CD4-positive, alpha-beta T cell treated with Interleukin-1 beta for 1 hour (primary cell): ENCODE measurements at places on chromosomes 13 and 19.

DNA sequence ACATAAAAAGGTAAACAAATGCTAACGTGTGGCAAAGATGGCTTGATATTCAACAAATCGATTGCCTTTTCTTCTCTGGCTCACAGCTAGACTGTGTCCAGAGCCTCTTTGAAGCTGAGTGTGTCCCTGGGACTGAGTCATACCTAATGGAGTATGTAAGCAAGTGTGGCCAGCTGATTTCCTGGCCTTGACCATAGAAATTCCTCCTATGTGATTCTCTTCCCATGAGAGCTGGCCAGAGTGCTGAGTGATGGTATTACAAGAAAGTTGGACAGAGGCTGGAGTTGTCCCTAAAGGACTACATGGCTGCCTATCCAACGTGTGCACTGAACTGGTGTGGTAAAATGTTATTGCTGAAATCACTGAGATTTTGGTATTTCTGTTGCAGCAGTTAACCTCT, 320.1 kb upstream of the SLC10A2 start:
- DNase-seq: no peak

DNA sequence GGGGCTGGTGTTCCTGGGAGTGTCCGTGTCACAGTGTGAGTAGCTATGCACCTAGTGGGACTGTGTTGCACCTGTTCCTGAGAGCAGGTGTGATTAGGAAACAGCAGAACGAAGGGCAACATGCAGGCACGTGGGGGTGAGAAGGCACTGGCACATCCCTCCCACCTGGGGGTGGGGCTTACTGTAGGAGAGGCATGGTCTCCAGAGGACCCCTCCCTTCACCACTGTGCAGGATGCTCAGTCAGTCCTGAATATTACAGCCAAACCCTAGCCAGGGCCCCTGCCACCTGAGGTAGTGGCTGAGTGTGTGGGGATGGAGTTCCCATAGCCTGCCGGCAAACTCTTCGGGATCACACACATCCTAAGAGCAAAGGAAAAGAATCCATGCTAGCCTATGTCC, 99.2 kb downstream of the ZDHHC20 start:
- DNase-seq: no peak

GRCh38 chr13:27730191-27730590, 62.1 kb upstream of the GSX1 start:
- DNase-seq: no peak

DNA sequence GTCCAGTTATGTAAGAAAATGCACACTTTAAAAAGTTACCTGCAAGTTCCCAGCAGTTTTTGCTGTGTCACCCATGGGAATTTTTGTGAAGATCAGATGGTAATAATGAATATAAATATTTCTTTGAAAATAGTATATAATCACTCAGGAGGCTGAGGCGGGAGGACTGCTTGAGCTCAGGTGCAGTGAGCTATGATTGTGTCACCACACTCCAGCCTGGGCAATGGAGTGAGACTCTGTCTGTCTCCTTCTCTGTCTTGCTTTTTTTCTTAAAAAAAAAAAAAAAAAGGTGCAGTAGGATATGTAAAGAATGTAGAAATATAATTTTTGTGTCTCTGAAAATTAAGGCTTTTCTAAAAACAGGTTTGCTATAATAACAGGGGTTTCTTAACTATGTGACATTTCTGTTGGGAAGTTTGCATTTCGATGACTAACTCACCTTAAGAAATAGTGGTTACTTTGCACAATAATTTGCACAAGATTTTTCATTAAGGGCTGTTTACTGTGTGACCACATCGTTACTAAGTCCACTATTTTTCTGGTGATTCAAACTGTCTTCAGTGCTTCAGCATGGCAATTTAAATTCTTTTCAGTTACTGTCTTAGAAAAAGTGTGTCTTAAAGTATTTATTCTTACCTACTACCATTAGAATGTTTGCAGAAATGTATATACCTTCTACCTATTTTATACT, 37.3 kb downstream of the DNAJC3 start:
- DNase-seq: no peak

DNA sequence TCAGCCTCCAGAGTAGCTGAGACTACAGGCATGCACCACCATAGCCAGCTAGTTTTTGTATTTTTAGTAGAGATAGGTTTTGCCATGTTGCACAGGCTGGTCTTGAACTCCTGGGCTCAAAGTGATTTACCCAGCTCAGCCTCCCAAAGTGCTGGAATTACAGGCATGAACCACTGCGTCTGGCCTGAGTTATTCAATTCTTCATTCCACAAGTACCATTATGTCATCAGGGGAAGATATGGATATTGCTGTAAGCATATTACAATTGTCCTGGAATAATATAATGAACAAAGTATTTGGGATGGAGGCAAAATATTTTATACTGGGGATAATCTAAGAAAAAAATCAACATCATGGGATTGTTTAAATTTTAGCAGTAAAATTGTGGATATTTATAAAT, 646.0 kb upstream of the SLITRK6 start:
- DNase-seq: no peak

- DNase-seq: no peak
Measured at GRCh38 chr19:58466089-58466759, 656 bp upstream of the ZNF324 start.

DNA sequence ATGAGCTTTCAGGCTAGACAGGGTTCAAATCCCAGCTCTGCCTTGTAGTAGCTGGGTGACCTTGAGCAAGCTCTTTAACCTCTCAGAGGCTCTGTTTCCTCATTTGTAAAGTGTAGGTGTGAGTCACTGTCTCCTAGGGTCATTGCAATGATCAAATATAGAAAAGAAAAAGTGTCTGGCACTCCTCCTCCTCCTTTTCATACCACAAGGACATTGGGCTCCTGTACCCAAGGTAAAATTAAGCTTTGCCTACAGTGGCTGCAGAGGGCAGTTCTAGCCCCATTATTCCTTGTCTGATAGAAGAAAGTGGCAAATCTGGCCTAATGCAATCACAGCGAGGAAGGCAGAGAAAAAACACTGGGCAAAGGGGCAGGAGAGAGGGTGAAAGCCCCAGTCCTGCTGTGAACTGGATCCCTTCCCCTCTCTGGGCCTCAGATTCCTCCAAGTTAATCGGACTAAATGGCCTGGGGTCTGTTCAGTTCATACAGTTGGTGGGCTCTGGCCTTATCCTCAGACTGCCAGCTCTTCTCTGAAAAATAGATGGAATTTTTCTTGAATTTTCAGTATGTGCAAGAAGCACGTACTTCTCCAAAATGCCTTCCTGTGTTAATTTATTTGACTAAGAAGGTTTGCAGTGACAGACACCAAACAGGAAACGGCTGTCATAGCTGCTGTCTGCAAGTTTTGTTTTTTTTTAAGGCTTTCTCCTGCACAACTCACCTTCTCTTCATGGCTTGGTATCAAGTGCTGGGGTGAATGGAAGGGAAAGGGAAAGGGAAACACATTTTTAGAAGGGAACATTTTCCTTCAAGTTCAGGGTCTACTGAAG, 35.3 kb downstream of the RGCC start:
- DNase-seq: peak; percentile 48
